Erythroblast (primary cell): ENCODE measurements at places on chromosomes 16 and 17.

DNA sequence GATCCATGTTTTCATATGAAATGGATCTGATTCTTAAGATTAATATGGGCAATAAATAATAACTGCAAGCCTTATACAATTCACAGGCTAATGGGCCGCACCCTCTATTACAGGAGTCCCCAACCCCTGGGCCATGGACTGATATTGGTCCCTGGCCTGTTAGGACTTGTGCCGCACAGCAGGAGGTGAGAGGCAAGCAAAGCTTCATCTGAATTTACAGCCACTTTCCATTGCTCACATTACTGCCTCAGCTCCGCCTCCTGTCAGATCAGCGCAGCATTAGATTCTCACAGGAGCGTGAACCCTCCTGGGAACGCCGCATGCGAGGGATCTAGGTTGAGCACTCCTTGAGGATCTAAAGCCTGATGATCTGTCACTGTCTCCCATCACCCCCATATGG is 26.8 kb downstream of the METTL16 start:
- no peak for DNase-seq

GRCh38 chr17:3879591-3880417 is 13.0 kb downstream of the CAMKK1 start:
- DNase-seq, result no peak

DNA sequence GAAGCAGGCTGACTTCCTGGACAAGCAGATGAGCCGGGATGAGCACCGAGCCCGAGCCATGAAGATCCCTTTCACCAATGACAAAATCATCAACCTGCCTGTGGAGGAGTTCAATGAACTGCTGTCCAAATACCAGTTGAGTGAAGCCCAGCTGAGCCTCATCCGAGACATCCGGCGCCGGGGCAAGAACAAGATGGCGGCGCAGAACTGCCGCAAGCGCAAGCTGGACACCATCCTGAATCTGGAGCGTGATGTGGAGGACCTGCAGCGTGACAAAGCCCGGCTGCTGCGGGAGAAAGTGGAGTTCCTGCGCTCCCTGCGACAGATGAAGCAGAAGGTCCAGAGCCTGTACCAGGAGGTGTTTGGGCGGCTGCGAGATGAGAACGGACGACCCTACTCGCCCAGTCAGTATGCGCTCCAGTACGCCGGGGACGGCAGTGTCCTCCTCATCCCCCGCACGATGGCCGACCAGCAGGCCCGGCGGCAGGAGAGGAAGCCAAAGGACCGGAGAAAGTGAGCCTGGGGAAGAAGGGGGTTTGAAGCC is 11.0 kb downstream of the NFE2L1 start:
- DNase-seq, result no peak

- DNase-seq, result no peak
Measured at GRCh38 chr16:59463776-59464175, 729.7 kb upstream of the GOT2 start.

- DNase-seq, result no peak
Measured at GRCh38 chr17:1607971-1608320, 20.7 kb downstream of the SLC43A2 start.

DNA sequence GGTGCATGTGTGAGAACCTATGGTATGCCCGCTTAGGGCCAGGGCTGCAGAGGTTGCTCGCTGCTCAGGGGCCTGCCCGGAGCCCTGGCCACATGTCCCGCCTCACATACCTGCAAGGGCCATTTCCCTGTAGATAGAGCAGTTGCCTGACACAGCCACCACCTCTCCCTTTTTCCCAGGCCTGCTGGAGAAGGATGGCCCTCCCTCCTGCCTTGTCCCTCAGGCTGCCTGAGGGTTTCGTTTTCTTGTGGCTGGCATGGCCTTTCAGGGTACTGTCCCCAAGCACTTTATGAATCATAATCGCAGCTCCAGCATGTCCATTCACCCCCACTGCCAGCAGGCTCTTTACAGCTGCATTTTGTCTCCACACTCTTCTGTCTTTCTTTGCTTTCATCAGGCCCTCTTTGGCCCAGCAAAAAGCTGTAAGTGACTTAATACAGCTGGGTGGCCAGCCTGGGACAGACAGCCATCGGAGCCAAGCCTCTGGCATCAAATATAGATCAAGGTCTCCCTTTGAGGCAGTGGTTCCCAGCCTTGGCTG is 65.7 kb downstream of the MPRIP start:
- no peak for DNase-seq
